ENCODE measurements at places on chromosomes 6 and 20. TPM values are rescaled to one million over a fixed set of nuclear protein-coding genes. Genes with fewer than 3 reads are reported as not detected.
A peak's percentile ranks its signal among the peaks of the same experiment; 100 is the strongest.

HLA-DPA1 gene
- not detected for total RNA-seq

TSPO2 gene
- total RNA-seq, result not detected

SEMG1 gene
- not detected for total RNA-seq

- no peaks in the 10 kb centered on the region for H3K4me1 ChIP-seq
- H3K4me3 ChIP-seq, result no peak overlapping the region
- no peaks in the 10 kb centered on the region for H3K36me3 ChIP-seq
- no peak for DNase-seq
- no peak overlapping the region for H3K27ac ChIP-seq
These were observed 6.6 kb upstream of the HEBP2 start for GRCh38 chr6:138397128-138398122.

- peak overlapping the region; percentile 15 for H3K4me3 ChIP-seq
- no peaks in the 10 kb centered on the region for H3K36me3 ChIP-seq
- H3K27me3 ChIP-seq, result no peaks in the 10 kb centered on the region
- DNase-seq, result peak; percentile 87
- peaks cover 12% of the 10 kb centered on the region for H3K4me1 ChIP-seq
These were observed 61.2 kb upstream of the SGK1 start for GRCh38 chr6:134379076-134379475.

- no peaks in the 10 kb centered on the region for H3K27me3 ChIP-seq
- peak overlapping the region; percentile 39 for H3K27ac ChIP-seq
- H3K4me3 ChIP-seq, result peak overlapping the region; percentile 78
- H3K36me3 ChIP-seq, result no peaks in the 10 kb centered on the region
- peaks cover 27% of the 10 kb centered on the region for H3K4me1 ChIP-seq
These were observed 920 bp downstream of the ZBTB12 start for GRCh38 chr6:31900917-31901414.

GRCh38 chr6:39251406-39251805, 22.1 kb upstream of the KCNK5 start:
- peaks cover 24% of the 10 kb centered on the region for H3K27me3 ChIP-seq
- DNase-seq, result peak; percentile 19
- no peak overlapping the region for H3K4me3 ChIP-seq
- no peak overlapping the region for H3K27ac ChIP-seq

- H3K27ac ChIP-seq, result no peak overlapping the region
- DNase-seq, result no peak
- peaks cover 54% of the 10 kb centered on the region for H3K4me1 ChIP-seq
- H3K27me3 ChIP-seq, result no peaks in the 10 kb centered on the region
- H3K36me3 ChIP-seq, result no peaks in the 10 kb centered on the region
These were observed 34.3 kb downstream of the SLC22A23 start for GRCh38 chr6:3422435-3423070.

DNA sequence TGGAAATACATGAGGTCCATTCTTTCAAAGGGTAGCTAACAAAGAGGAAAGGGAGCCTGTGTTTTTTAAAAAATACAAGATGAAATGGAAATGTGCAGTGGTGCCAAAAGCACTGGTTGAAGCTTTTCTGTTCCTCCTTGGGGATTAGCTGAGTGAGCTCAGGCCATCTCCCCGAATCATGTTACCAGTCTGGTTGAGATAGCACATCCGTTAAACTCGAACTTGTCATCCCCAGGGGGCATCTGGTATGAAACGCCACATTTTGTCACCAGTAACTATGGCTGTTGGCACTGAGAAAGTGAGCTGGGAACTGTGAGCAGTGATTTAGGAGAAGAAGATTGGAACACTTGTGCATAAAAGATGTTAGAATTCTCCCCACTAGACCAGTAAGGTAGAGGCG, 196.2 kb downstream of the SAMD5 start:
- no peak overlapping the region for H3K27ac ChIP-seq
- no peak overlapping the region for H3K4me3 ChIP-seq
- H3K36me3 ChIP-seq, result no peaks in the 10 kb centered on the region
- peaks cover 6% of the 10 kb centered on the region for H3K4me1 ChIP-seq
- H3K27me3 ChIP-seq, result no peaks in the 10 kb centered on the region
- no peak for DNase-seq

GRCh38 chr6:37209461-37210205, 39.7 kb downstream of the PIM1 start:
- H3K4me1 ChIP-seq, result no peaks in the 10 kb centered on the region
- H3K27me3 ChIP-seq, result no peaks in the 10 kb centered on the region
- DNase-seq, result no peak
- no peaks in the 10 kb centered on the region for H3K36me3 ChIP-seq
- no peak overlapping the region for H3K27ac ChIP-seq

GRCh38 chr6:35083507-35083906, 57.6 kb downstream of the TCP11 start:
- no peaks in the 10 kb centered on the region for H3K27me3 ChIP-seq
- no peak for DNase-seq
- no peaks in the 10 kb centered on the region for H3K4me1 ChIP-seq
- 0 out of 2 replicates have a peak, but pooled peaks cover 4% of the 10 kb centered on the region for H3K36me3 ChIP-seq
- H3K4me3 ChIP-seq, result no peak overlapping the region

DNA sequence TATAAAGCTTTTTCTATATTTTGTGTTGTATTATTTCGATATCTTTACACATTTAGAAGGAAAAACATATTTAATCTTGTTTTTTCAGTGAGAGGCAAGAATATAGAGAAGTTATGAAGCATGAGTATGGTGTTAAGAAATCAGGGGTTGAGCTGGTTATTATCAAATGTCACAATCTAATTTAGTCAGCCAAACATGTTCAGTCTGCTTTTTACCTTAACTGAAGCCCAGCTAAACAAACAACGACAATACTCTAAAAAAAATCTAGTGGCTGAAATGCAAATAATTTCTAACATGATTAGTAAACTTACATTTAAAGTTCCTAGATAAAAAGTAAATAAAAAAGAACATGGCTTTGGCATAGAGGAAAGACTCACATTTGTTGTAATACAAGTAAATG, 433.8 kb upstream of the NRSN1 start:
- H3K27ac ChIP-seq, result no peak overlapping the region
- no peaks in the 10 kb centered on the region for H3K36me3 ChIP-seq
- H3K27me3 ChIP-seq, result no peaks in the 10 kb centered on the region

- peaks cover 57% of the 10 kb centered on the region for H3K4me1 ChIP-seq
- no peaks in the 10 kb centered on the region for H3K27me3 ChIP-seq
- peaks cover 41% of the 10 kb centered on the region for H3K36me3 ChIP-seq
- no peak overlapping the region for H3K4me3 ChIP-seq
- no peak for DNase-seq
- no peak overlapping the region for H3K27ac ChIP-seq
These were observed 24.2 kb downstream of the MRS2 start for GRCh38 chr6:24426729-24427446.

DNA sequence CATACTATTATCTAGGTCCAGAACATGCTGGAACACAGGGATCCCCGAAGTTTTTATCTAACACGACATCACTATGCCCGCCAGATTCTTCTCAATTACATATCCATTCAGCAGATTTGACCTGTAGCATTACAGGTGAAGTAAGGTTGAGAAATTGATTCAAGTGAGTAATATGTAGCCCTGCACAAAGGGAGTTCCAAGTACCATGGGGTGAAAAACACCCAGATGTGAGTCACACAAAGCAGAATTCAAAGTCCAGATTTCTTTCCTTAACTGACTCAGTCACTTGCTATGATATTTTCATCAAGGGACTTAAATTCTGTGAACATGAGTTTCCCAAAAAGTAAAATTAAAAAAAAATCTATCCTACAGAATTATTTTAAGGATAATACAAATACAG, 655.4 kb upstream of the PTCHD4 start:
- peaks cover 34% of the 10 kb centered on the region for H3K4me1 ChIP-seq
- H3K36me3 ChIP-seq, result no peaks in the 10 kb centered on the region
- no peaks in the 10 kb centered on the region for H3K27me3 ChIP-seq
- DNase-seq, result peak; percentile 93
- peak overlapping the region; percentile 79 for H3K27ac ChIP-seq

- H3K4me3 ChIP-seq, result no peak overlapping the region
- peak overlapping the region; percentile 78 for H3K27ac ChIP-seq
- peaks cover 29% of the 10 kb centered on the region for H3K4me1 ChIP-seq
- peak; percentile 75 for DNase-seq
- no peaks in the 10 kb centered on the region for H3K27me3 ChIP-seq
These were observed 193.7 kb downstream of the GJA10 start for GRCh38 chr6:90088009-90088408.

DNA sequence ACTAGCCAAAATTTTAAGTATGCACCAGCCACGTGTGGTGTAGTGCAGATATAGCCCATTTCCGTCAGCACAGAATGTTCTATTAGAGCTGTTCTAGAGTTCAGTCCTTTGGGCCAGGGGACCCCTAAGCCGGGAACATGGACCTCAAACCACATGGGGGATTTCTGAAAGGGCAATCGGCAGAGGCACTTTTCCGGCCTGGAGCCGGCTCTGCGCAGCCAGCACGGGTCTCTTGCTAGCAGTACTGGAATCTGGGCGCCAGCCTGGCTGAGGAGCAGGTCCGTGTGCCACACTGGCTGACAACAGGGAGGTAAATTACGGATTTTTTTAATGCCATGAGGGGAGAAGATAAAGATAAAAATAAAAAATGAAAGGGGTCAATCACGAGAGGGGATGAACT, 120.5 kb downstream of the SULF2 start:
- H3K36me3 ChIP-seq, result peaks cover 46% of the 10 kb centered on the region
- H3K4me1 ChIP-seq, result no peaks in the 10 kb centered on the region
- H3K4me3 ChIP-seq, result no peak overlapping the region
- no peak overlapping the region for H3K27ac ChIP-seq
- no peaks in the 10 kb centered on the region for H3K27me3 ChIP-seq
- no peak for DNase-seq

- no peaks in the 10 kb centered on the region for H3K27me3 ChIP-seq
- H3K36me3 ChIP-seq, result peaks cover 25% of the 10 kb centered on the region
- H3K27ac ChIP-seq, result peak overlapping the region; percentile 35
- H3K4me3 ChIP-seq, result peak overlapping the region; percentile 96
- H3K4me1 ChIP-seq, result peaks cover 25% of the 10 kb centered on the region
These were observed 39.4 kb downstream of the HFE start for GRCh38 chr6:26126394-26127235.

DNA sequence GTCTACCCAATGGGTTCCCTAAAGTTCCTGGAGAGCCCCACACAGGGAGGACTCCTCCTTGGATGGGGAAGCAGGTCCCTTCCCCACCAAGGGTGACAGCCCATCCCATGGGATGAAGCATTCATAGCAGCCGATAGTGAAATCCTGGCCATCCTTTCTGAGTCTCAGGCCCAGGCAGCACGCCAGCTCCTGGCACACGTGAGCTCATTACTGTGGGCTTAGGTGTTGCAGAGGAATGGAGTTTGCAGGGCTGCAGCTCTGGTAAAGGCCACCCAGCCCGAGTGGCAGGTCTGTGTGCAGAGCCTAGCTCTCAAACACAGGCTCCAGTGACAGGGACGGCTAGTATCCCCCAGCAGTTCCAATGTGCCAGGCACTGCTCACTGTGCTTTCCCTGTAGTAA, 31.0 kb downstream of the SIRPA start:
- H3K27ac ChIP-seq, result no peak overlapping the region
- H3K36me3 ChIP-seq, result no peaks in the 10 kb centered on the region
- no peaks in the 10 kb centered on the region for H3K4me1 ChIP-seq

DNA sequence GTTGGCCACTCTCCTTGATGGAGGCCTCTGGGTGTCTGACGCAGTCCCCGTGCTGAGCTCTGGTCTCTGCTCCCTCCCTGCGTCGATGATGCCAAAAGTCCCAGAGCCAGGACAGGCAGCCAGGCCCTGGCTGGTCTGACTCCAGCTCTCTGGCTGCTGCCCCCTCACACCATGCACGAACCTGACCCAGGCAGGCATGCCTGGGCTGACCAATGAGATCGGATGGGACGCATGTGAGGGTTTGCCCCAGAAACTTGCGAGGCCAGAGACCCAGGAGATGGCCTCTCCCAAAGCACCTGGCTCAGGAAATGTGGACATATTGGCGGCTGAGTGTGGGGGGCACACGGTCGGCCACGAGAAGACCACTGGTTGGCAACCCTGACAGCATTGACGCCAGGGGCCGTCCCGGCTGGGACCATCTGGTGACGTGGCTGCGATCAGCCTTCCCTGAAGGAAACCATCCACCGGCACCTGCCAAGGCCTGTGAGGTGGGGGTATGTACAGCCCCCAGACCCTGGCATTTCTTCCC, 51.2 kb upstream of the FRMD1 start:
- no peak for DNase-seq
- H3K27me3 ChIP-seq, result peaks cover 22% of the 10 kb centered on the region
- H3K4me3 ChIP-seq, result no peak overlapping the region
- no peaks in the 10 kb centered on the region for H3K4me1 ChIP-seq
- H3K36me3 ChIP-seq, result no peaks in the 10 kb centered on the region
- no peak overlapping the region for H3K27ac ChIP-seq

GRCh38 chr6:156396791-156397418, 380.3 kb upstream of the ARID1B start:
- DNase-seq, result no peak
- no peaks in the 10 kb centered on the region for H3K36me3 ChIP-seq
- H3K27me3 ChIP-seq, result no peaks in the 10 kb centered on the region
